ENCODE measurements at places on chromosomes 2 and 18. TPM values are rescaled to one million over a fixed set of nuclear protein-coding genes. Genes with fewer than 3 reads are reported as not detected.

Gene C2orf81
- 7.6 TPM for total RNA-seq

Gene PCBP1
- 87.9 TPM for total RNA-seq

DNA sequence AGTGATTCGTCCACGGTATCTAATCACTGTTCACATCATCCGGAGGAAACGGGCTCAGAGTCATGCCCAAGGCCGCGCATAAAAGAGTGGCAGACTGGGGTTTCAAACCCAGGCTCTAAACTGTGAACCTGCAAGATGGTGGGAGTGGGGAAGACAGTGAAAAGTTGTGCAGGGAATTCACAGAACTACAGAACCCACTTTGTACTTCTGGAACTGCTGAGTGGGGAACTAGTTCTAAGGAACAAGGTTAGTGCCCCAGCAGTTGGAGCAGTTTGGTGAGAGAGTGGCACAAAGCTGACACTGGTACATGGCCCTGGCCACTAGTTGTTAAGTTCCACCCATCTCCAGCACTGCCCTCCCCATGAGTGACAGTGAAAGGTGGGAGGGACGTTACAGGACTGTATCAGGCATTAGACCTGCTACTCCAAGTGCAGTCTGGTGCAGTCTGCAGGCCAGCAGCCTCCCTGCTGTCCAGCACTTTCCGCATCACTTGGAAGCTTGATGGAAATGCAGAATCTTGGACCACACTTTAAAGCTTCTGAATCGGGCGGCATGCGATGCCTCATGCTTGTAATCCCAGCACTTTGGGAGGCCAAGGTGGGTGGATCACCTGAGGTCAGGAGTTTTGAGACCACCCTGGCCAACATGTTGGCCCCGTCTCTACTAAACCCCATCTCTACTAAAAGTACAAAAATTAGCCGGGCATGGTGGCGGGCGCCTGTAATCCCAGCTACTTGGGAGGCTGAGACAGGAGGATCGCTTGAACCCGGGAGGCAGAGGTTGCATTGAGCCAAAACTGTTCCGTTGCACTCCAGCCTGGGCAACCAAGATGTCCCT, 47.3 kb downstream of the C2orf42 start:
- no peaks in the 10 kb centered on the region for H3K27me3 ChIP-seq
- H3K36me3 ChIP-seq, result no peaks in the 10 kb centered on the region
- DNase-seq, result peak; percentile 56
- H3K27ac ChIP-seq, result peak overlapping the region; percentile 89
- H3K4me3 ChIP-seq, result peak overlapping the region; percentile 18

- no peaks in the 10 kb centered on the region for H3K36me3 ChIP-seq
- no peaks in the 10 kb centered on the region for H3K27me3 ChIP-seq
- peak; percentile 80 for DNase-seq
- no peak overlapping the region for H3K4me3 ChIP-seq
- no peak overlapping the region for H3K27ac ChIP-seq
Measured at GRCh38 chr18:31722369-31722957, 38.1 kb upstream of the B4GALT6 start.

DNA sequence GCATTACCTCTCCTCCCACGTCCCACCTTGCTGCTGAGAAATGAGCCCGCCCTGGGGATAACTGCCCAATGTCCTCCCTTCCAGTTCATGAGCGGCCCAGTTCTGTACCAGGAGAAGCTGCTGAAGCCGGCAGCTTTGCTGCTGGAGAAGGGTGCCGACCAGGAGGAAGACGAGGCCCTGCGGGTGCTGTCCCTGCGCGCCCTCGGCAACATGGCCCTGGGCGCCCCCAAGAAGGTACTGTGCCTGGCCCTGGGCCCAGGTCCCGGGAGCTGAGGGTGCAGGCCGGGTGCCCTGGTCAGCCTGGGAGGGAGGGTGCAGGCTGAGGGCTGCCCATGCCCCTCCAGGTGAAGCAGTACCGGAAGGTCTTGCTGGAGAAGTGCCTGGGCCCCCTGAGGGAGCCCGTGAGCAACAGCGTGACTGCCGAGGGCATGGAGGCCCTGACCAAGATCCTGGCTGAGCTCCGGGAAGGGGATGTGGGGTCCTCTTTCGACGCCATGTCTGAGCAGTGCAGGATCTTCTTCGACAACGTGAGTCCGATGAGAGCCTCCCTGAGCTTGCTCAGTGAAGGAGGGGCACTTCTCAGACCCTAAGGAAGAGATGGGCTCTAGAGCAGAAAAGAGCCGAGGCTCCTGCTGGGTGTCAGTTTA, 25.7 kb downstream of the HJURP start:
- H3K27me3 ChIP-seq, result no peaks in the 10 kb centered on the region
- no peaks in the 10 kb centered on the region for H3K36me3 ChIP-seq
- no peak overlapping the region for H3K27ac ChIP-seq
- DNase-seq, result no peak
- H3K4me3 ChIP-seq, result no peak overlapping the region

Gene LINC00305
- 0.21 TPM for total RNA-seq

DNA sequence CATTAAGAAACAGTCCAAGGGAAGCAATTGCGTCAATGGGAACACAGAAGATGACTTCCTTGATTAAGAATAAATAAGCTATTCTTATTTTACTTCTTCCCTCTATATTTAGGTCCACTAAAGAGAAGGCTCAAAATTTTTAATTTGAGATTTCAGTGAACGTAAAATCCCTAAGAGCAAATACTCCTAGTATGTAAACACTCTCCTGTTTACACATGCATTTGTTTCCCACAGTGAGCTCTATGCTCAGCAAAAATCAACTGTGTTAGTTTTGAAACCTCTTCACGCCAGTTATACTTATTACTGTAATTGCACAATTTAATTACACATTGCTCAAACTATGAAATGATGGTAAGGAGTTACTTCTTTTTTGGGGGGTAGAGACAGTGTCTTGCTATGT, 8.8 kb downstream of the SLC39A6 start:
- no peak overlapping the region for H3K27ac ChIP-seq
- H3K4me3 ChIP-seq, result no peak overlapping the region
- no peaks in the 10 kb centered on the region for H3K27me3 ChIP-seq
- peaks cover 27% of the 10 kb centered on the region for H3K36me3 ChIP-seq
- no peaks in the 10 kb centered on the region for H3K4me1 ChIP-seq

Gene EIF2AK2
- total RNA-seq, result 10.4 TPM

Gene LRRTM1
- 18.0 TPM for total RNA-seq

Gene ALPG
- total RNA-seq, result not detected

GRCh38 chr2:217521820-217522219, 481.0 kb downstream of the TNS1 start:
- no peak overlapping the region for H3K27ac ChIP-seq
- peaks cover 3% of the 10 kb centered on the region for H3K27me3 ChIP-seq
- no peak overlapping the region for H3K4me3 ChIP-seq
- no peaks in the 10 kb centered on the region for H3K4me1 ChIP-seq
- peak; percentile 7 for DNase-seq

DNA sequence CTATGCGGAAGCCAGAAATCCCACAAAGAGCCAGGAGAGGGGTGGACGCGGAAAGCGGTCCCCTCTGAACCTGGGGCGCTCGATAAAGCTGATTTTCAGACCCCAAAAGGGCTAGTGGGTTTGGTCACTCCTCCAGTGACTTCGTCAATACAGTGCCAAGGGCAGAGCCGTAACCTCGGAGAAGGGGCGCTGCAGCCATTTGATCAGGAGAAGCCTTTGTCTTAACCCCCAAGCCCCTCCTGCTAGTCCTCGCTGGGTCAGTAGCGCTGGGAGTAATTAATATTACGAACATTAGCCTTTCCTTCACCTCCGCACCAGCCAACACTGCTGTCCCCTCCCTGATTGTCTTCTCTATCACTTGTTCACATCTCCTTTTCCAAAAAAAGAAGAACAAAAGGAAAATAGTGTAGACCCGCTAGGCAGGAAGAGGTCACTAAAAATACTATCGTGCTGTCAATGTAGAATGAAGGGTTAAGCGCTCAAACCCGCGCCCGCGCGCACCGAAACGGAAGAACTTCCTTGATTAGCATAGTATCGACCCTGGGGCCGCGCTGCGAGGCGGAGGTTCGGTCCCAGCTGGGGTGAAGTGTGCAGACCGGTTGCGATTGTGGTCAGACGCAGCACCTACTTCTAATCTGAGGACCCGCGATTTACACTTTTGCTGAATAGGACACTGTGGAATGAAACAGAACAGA, 63.2 kb upstream of the MAPRE2 start:
- peak overlapping the region; percentile 68 for H3K4me3 ChIP-seq
- no peak for DNase-seq
- H3K36me3 ChIP-seq, result no peaks in the 10 kb centered on the region
- H3K4me1 ChIP-seq, result no peaks in the 10 kb centered on the region
- no peak overlapping the region for H3K27ac ChIP-seq

Gene CNDP2
- 78.4 TPM for total RNA-seq

- peaks cover 4% of the 10 kb centered on the region for H3K27me3 ChIP-seq
- peak; percentile 55 for DNase-seq
- peaks cover 27% of the 10 kb centered on the region for H3K4me1 ChIP-seq
- H3K4me3 ChIP-seq, result peak overlapping the region; percentile 92
- H3K27ac ChIP-seq, result peak overlapping the region; percentile 7
- H3K36me3 ChIP-seq, result no peaks in the 10 kb centered on the region
Measured at GRCh38 chr2:27264753-27265535, 2.1 kb upstream of the SLC30A3 start.

Gene OBSL1
- 746 TPM for total RNA-seq

- no peak overlapping the region for H3K27ac ChIP-seq
- H3K36me3 ChIP-seq, result no peaks in the 10 kb centered on the region
- peaks cover 7% of the 10 kb centered on the region for H3K4me1 ChIP-seq
- H3K4me3 ChIP-seq, result no peak overlapping the region
- DNase-seq, result no peak
Measured at GRCh38 chr18:48453330-48454066, 44.3 kb upstream of the ZBTB7C start.

Gene HOXD11
- not detected for total RNA-seq

GRCh38 chr18:825891-826585, 14.0 kb upstream of the YES1 start:
- H3K27ac ChIP-seq, result no peak overlapping the region
- no peaks in the 10 kb centered on the region for H3K4me1 ChIP-seq
- DNase-seq, result no peak
- no peak overlapping the region for H3K4me3 ChIP-seq

Gene SLC4A5
- total RNA-seq, result 2.3 TPM

DNA sequence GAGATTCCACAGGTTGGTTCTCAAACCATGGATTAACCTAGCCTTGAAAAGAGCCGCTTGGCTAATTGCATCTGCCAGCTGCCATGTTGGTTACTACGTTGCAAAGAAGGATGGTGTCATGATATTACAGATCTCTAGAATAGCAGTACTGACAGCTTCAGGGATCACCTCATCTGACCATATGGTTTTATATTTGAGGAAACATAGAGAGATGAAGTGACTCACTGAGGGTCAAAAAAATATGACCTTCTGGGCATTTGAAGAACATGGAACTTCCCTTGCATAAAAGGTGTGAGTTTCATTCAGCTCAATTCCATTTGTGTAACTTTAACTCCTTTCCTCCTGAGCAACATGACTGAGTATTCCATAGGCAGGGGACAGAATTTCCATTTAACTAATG, 242.3 kb downstream of the SETBP1 start:
- DNase-seq, result no peak
- H3K36me3 ChIP-seq, result no peaks in the 10 kb centered on the region
- no peak overlapping the region for H3K27ac ChIP-seq
- no peaks in the 10 kb centered on the region for H3K4me1 ChIP-seq
- no peaks in the 10 kb centered on the region for H3K27me3 ChIP-seq

- no peak for DNase-seq
- H3K36me3 ChIP-seq, result no peaks in the 10 kb centered on the region
- H3K4me1 ChIP-seq, result peaks cover 23% of the 10 kb centered on the region
- no peaks in the 10 kb centered on the region for H3K27me3 ChIP-seq
- no peak overlapping the region for H3K4me3 ChIP-seq
Measured at GRCh38 chr2:149357058-149357457, 26.7 kb downstream of the LYPD6 start.

Gene ATOH8
- 10.6 TPM for total RNA-seq

DNA sequence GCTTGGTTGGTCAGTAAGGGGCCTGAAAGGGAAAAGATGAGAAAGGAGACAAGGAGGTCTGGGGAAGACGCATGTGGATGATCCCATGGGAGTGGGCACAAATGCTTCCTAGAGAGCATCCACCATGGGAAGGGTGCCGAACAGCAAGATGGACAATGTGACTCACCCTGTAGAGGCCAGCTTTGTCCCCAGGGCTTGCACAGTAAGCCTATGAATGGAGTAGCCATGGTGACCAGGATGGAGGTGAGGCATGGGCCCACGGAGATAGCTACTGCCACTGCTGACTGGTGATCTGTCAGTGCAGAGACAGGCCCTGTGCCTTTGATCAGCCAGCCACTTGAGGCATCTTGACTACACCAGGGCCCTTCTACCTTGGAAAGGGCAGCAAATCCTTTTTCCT, 172.6 kb downstream of the HAUS1 start:
- no peaks in the 10 kb centered on the region for H3K27me3 ChIP-seq
- no peak overlapping the region for H3K27ac ChIP-seq
